Liver (tissue), 10 donors: ENCODE measurements at places on chromosomes 3 and 15.

DNA sequence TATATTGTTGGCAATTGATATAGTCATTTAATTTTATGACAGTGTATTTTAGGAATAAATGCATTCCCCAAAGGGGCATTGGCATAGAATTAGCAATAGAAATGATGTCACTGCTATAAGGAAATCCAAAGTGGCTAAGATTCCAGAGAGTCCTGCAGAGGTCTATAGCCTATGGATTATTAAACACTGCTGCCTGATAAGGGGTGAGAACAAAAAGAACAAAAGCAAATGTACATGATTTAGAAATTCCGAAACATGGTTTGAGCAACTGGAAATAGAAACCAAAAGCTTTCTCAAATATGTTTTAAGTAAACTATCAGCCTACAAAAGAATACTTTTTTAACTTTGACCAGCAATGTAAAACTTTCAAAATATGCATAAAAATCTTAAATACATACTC lies 280.1 kb upstream of the RASGRP1 start:
- DNase-seq, result no peak

GRCh38 chr15:58770519-58770856 lies 614 bp upstream of the MINDY2 start:
- no peak for DNase-seq

DNA sequence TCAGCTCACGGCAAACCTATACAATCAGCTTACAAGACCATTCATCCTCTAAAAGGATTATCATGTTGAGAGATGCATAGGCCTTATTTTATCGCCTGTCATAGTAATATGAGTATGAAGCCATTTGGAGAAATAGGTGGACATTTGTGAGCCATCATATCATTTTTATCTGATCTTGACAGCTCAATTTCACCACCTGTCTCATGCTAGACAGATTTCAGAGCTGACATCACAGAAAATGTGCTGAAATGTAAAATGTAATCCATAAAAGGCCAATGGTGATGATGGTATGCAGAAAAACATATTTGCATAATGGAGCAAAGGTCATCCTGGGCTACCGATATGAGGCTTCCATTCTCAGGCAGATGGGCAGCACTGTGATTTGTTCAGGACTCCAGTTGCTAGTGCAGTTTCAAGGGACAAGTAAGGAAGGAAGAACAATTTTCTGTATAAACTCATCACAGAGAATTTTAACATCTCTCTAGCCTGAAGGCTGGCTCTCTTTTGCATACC lies 221.5 kb downstream of the ULK4 start:
- no peak for DNase-seq

GRCh38 chr3:125289429-125289981 lies 77.0 kb upstream of the SLC12A8 start:
- no peak for DNase-seq

DNA sequence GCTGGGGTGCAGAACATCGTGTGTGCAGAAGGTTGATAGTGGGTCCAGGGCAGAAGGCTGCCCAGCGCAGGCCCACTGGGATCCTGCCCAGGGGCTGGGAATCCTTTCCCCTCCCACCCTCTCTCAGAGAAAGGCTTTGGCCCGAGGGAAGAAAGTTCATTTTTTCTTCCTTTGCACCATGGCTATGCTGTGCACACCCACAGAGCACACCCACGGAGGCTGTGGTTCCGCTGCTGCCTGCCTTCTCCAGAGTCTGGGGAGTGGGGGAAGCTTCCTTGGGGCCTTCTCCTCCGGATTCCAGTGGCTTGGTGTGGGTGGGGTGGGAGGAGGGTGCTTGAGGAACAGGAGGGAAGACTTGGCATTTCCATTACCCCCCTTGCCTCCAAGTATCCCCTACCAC lies 7.0 kb upstream of the PRKCD start:
- DNase-seq, result no peak

DNA sequence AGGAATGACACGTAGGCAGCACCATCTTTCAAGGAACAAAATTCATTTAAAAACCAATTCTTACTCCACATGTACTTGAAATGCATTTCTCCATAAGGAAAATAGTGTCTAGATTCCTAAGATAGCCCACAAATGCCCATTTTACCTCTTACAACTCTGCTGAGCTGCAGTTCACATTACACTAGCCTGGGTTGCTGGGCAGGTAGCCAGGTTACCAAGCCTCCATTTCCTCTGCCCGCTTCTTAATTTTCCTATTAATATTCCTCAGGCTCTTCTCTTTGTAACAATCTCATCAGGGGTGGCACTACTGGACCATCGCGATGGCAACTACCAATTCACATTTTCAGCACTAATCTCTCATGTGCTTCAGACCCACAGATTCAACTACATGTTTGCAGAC lies 10.8 kb downstream of the ATP13A3 start:
- DNase-seq, result no peak

GRCh38 chr15:83873966-83874365 lies 220.0 kb downstream of the ADAMTSL3 start:
- no peak for DNase-seq

- no peak for DNase-seq
Measured at GRCh38 chr3:23808525-23808924, 2.8 kb downstream of the UBE2E1 start.

DNA sequence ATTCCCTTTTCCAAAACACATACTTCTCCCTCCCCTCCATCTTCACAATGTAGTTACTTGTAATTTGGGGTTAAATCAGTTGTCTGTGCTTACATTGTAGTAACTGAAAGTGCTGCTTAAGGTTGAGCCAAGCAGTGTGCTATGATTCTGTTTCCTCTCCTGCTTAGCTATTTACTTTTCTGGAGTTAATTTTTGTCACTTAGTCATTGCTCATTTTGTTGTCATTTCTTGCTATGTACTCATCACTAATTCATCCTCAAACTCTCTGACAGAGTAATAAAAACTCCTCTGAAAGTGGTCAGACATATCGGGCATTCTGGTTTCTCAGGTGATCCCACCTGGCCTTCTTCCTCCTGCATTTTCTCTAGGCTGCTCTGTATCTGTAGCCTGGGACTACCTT lies 80.7 kb downstream of the PPARG start:
- no peak for DNase-seq

- no peak for DNase-seq
Measured at GRCh38 chr3:59920822-59921221, 871.0 kb upstream of the CFAP20DC start.

GRCh38 chr3:113241292-113242095 lies 30.1 kb downstream of the BOC start:
- no peak for DNase-seq

- no peak for DNase-seq
Measured at GRCh38 chr3:73846951-73847350, 222.2 kb upstream of the PDZRN3 start.

- DNase-seq, result no peak
Measured at GRCh38 chr3:157388976-157389375, 47.7 kb upstream of the PTX3 start.

DNA sequence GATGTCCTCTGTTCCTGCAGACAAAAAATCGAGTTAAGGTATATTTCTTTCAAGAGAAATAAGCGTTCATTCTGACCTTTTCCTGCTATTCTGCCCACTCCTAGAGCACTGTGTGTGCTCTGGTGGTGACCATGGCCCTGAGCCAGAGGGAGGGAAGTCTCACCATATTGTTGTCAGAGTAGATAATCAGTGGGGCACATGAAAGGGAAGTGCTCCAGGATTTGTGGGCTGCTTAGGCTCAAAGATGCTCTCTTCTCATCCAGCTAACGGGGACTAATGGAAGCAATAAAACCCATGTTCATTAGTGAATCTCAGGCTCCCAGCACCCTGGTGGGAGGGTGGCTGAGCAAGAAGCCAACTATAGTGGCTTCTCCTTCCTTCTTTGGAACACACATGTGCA lies 70.7 kb upstream of the EOMES start:
- DNase-seq, result no peak

- DNase-seq, result no peak
Measured at GRCh38 chr15:74206801-74207281, 4.3 kb upstream of the STRA6 start.

DNA sequence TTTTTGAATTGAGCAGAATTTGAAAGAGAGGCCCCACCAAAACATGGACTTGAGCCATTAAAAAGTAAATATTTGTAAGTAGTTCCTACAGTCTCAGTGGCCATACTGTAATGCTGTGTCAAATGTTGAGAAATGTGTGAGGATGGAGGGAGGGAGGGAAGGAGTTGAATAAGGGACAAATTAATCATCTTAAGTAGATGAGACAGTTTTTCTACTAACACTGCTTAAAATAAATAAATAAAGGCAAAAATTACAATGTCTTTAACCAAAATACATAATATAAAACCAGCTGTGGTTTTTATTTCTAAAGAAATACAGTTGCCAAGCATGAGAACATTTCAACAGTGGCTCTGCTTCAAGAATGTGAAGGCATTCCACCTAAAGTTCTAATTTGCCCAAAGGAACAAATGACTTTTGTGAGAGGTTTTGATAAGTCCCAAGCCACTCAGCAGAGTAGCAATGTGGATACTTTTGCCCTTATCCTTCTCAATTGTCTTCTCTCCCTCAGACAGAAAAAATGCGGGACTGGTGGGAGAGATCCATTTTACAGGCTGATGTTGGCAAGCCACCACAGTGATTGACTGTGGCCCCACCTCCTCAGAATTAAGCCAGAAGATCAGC lies 427.0 kb upstream of the RARB start:
- DNase-seq, result no peak

- no peak for DNase-seq
Measured at GRCh38 chr3:193488741-193489140, 66.0 kb downstream of the ATP13A4 start.

DNA sequence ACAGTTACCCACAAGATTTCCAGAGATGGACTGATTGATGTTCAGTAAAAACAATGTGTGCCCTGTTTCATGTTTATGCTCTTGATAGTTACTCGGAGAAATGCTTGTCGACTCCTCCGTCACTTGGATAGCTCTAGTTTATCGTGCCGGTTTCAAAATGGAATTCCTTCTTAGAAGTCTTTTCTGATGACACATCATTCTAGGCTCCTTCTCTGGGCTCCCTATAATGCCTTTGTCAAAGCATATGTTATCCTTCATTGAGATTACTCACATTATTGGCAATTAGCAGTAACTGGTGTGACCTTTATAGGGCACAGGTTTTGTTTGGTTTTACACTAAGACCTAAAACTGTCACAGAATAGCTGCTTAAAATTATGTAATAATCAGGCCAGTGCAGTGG lies 201.8 kb downstream of the CNTN6 start:
- no peak for DNase-seq
